ENCODE measurements at places on chromosomes 1 and 21. TPM values are rescaled to one million over a fixed set of nuclear protein-coding genes. Genes with fewer than 3 reads are reported as not detected.

The RORC gene
- not detected for total RNA-seq

The BEND5 gene
- total RNA-seq, result 6.9 TPM

The LORICRIN gene
- not detected for total RNA-seq

The CROCC gene
- 15.8 TPM for total RNA-seq

The ZBTB37 gene
- total RNA-seq, result 4.5 TPM

The SZRD1 gene
- 56.2 TPM for total RNA-seq

Data from pericardium fibroblast (primary cell).